Neural crest cell (in vitro differentiated cells): ENCODE measurements at places on chromosomes 2 and 18.

- no peak for DNase-seq
Measured at GRCh38 chr2:1971124-1971523, 226.8 kb upstream of the PXDN start.

GRCh38 chr2:186780701-186781316, 68.2 kb downstream of the ZSWIM2 start:
- no peak for DNase-seq

- peak; percentile 66 for DNase-seq
Measured at GRCh38 chr2:241315879-241316631, at the start of gene SEPTIN2. Gene SEPTIN2, plus strand, starts transcription at chr2:241315925. Its CDS starts 8,308 bp downstream, at chr2:241324233.

- DNase-seq: no peak
Measured at GRCh38 chr2:230124235-230124634, 55.5 kb upstream of the SLC16A14 start.

DNA sequence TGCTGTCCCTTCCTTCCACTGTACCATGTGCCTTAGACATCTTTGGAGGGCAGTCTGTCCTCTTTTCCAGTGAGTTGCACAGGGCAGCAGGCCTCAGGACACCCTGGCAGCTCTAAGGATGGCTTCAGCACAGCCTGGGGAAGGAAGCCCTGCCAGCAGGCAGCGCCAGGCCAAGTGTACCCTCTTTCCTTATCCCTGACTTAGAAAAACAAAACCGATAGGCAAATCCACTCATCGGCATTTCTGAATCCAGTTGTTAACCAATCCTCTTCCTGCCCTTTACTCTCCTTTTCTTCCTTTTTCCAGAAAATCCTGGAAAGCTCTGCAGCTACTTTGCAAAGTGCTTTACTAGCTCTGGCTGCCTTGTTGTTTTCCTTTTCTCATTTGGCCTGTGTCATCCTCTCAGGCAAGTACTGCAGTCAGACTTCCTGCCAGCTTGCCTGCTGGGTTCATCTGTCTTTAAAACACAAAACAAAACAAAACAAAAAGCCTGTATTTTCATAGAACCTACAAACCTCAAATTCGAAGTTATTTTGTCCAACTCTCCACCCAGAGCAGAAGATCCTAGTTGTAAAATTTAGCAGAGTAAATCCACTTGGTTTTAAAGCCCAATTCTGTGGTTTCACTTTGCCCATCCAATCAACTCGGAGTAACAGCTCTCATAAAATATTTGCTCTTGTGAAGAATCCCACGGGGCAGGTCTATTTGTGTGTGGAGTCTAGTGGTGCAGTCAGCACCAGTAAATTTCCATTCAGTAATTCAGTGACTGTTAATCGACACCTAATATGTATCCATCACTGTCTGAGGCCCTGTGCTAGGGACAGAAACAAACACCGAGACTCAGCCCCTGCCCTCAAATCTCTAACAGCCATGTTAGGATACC, 45.2 kb downstream of the PCBP1 start:
- DNase-seq: no peak

GRCh38 chr18:7537145-7537544, 30.0 kb upstream of the PTPRM start:
- DNase-seq: no peak

- no peak for DNase-seq
Measured at GRCh38 chr18:5478261-5478660, 65.5 kb downstream of the EPB41L3 start.

- DNase-seq: no peak
Measured at GRCh38 chr18:48831113-48831759, 119.5 kb downstream of the SMAD7 start.

DNA sequence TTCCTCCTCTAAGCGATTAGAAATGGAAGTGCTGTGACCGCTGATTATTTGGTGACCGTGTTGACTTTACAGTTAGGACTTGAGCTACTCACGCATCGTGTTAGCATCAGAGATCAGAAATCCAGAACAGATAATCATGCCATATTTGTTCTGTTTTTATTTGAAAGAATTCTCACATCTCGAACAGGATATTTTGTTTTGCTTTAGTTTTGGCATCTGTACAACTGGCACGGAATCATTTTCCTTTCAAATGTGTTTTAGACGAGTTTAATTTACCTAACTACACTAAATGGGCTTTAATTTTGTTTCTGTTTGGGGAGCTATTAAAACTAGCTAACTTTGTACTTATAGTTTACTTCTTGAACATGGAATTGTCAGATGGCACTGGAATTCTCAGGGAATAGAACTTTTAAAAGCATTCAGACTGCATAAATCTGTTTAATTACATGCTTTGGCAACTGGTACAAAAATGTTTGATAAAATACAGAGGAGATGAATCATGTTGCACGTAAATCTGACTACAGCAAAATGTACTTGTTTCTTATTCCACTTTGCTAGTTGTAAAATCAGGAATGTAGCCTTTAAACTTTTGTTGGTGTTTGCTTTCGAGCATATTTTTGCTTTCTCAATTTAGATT, 1.4 kb downstream of the ITPRID2 start:
- DNase-seq: no peak

DNA sequence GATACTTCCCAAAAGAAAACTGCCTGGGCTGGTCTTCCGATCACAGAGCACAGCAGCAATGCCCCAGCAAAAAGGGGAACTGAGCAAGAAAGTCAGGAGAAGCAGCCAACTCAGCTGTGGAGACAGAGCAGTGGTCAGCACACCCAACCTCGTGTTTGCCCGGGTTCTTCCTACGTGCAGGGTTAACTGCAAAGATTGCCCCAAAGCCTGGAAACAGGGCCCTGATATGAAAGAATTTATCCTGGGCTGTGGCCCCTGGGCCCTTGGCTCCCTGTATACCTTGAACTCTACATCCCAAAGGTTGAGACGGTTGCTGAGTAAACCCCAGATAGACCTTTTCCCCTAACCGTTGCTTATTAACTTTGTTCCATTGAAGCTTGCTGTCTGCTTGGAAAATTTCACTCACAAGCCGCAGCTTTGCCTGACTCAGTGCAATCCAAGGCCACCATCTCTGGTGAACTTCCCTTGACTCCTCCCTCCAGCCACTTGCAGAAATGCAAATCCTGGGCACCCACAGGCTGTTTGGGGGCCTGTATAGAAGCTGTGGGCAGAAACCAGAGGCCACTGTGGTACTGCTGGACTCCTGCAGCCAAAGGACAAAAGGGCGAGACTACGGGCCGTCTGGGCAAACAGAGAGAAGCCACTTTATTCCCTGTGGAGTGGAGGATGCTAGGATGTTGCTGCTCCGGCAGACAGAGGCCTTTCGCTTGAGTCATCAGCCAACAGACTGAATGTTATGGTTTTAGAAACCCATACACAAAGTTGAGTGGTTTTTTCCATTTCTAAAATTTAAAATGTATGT, 18.2 kb downstream of the NRP2 start:
- DNase-seq: no peak
